ENCODE measurements at places on chromosomes 16 and 17.

- H3K27ac ChIP-seq = no peak overlapping the region
- H3K36me3 ChIP-seq = no peaks in the 10 kb centered on the region
- H3K4me1 ChIP-seq = no peaks in the 10 kb centered on the region
- DNase-seq = no peak
Observed at GRCh38 chr17:1755252-1755826, 6.5 kb upstream of the SERPINF1 start.

DNA sequence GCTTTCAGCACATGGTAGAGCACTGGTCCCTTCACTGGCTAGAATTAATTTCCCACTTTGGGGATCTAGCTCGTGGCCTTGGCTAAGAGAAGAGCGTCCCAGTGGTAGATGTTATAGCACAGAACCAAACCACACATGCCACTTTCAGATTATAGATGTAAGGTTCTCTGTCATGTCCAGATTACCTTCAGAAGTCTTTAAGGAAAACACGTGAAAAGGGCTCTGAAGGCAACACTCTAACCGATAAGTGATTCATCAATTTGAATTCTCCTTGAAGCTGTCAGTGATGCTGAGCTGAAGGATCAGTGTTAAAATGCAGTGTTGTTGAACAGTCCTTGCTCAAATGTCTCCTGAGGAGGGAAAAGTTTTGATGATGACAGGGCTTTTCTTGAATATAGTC, 43.5 kb upstream of the VPS4A start:
- no peaks in the 10 kb centered on the region for H3K4me1 ChIP-seq
- no peak overlapping the region for H3K27ac ChIP-seq
- H3K36me3 ChIP-seq = no peaks in the 10 kb centered on the region
- DNase-seq = no peak
- no peak overlapping the region for H3K4me3 ChIP-seq
- H3K27me3 ChIP-seq = no peaks in the 10 kb centered on the region

DNA sequence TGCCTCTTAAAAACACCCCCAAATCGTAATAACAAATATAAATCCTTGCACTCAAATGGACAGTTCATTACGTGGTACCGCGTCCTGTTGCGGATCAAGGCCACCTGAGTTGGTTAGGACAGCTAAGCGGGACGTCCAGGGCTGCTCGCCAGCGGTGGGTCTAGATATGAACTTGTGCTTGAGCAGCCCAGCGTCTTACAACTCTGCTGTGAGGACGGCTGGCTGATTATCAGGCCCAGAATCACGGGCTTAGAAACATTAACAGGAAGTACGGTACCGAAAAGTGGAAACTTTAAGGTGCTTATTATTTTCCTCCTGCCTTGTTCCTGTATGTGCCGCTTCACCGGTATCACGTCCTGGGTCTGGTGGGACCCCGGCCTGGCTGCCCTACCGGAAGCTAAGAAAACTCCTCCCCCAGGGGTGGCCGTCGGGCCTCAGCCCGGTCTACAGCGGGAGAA, 832 bp upstream of the SRRM2 start:
- H3K4me3 ChIP-seq = peak overlapping the region; percentile 75
- H3K4me1 ChIP-seq = no peaks in the 10 kb centered on the region
- no peak for DNase-seq
- no peaks in the 10 kb centered on the region for H3K27me3 ChIP-seq
- H3K27ac ChIP-seq = peak overlapping the region; percentile 96

- peak overlapping the region; percentile 92 for H3K4me3 ChIP-seq
- DNase-seq = no peak
- H3K36me3 ChIP-seq = no peaks in the 10 kb centered on the region
- no peaks in the 10 kb centered on the region for H3K27me3 ChIP-seq
Observed at GRCh38 chr17:28811651-28812090, 30.9 kb downstream of the FAM222B start.

- peak overlapping the region; percentile 51 for H3K27ac ChIP-seq
- no peaks in the 10 kb centered on the region for H3K4me1 ChIP-seq
- H3K36me3 ChIP-seq = no peaks in the 10 kb centered on the region
- no peaks in the 10 kb centered on the region for H3K27me3 ChIP-seq
- peak; percentile 87 for DNase-seq
Observed at GRCh38 chr16:87945351-87946042, 5.7 kb upstream of the BANP start.

- H3K4me3 ChIP-seq = no peak overlapping the region
- no peaks in the 10 kb centered on the region for H3K36me3 ChIP-seq
- no peaks in the 10 kb centered on the region for H3K27me3 ChIP-seq
- no peak for DNase-seq
- H3K4me1 ChIP-seq = no peaks in the 10 kb centered on the region
Observed at GRCh38 chr16:85710732-85711131, 22.0 kb upstream of the GINS2 start.

All from right atrium auricular region (tissue), 2 donors.